ENCODE measurements at places on chromosomes 6 and 20.

- peak; percentile 99 for DNase-seq
Measured at GRCh38 chr6:36347621-36348020, 10.9 kb upstream of the BNIP5 start.

DNA sequence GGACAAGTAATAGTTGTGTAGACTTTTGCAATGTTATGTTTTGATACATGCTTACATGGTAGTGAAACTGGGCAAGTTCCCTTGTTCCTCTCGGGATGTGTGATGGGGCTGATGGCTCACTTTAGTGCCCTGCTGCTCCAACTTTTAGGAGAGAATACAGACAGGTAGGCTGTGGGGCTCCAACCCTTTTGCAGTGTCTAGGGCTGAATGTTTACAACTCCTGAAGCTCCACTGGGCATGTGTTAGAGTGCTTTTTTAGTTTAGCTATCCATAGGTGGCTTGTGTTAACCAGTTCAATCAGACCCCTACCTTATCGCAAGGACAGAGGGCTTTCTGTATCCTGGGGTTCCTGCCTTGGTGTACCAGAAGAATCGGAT is 33.8 kb downstream of the SERPINB6 start:
- DNase-seq, result no peak

DNA sequence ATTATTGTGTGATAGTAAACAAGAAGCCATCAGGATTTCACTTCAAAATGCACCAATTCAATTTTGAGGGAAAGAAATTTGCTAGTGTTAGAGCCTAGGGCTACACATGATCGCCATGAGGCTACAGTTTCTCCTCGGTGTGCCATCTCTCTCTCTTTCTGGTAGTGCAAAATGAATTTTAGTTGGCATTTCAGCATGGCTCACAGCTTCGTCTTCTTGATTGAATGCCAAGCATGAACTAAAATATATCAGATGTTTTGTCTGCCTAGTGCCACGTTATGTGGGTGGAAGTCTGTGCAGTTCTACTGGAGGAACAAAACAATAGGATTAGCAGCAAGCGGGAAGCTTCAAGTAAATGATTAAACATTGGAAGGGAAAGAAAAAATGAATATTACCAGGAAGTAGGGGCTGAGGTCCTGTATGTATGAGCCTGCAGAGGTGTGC is 6.8 kb upstream of the MRAP2 start:
- DNase-seq, result no peak

DNA sequence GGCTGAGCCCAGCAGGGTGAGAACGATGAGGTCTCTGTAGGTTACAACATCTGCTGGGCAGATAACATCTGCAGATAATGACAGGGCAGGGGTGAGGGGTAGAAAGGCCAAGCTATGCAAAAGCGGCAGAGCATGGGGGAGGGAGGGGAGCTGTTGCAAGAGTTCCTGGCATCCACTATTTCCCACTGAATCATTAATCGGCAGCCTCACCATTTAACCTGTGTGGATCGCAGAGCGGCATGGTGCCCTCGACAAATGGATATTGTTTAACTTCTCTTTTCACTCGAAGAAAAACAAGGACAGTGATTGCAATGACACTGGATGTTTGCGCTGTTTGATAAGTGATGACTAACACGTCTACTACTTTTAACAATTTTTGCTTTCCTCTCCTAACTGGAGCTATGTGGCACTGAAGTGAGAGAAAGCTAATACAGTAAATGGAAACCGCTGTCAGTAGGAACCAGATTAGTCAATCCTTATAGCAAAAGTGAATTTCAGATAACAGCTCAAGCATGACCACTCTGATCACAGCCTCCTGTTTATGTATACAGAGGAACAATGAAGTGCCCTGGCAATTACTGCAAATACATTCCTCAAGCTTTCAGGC is 381.5 kb downstream of the TFAP2A start:
- DNase-seq, result no peak

- no peak for DNase-seq
Measured at GRCh38 chr6:118506071-118506638, 41.9 kb upstream of the PLN start.

DNA sequence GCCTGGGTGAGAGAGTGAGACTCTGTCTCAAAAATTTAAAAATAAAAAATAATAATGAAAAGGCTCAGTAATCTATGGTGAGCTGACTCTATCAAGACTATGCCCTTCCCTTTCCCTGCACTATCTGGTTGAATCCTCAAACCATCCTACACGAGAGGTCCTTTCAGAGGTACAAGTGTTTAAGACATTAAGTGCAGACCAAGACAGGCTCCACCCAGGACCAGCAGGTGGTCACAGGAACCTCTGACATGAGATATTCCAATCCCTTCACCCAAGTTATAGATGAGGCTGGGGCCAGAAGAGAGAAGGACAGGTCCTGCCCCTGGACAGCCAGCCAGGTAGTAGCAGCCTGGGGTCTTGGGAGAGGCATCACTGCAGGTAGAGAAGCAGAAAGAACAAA is 182.6 kb downstream of the NFATC2 start:
- no peak for DNase-seq

- no peak for DNase-seq
Measured at GRCh38 chr6:40473026-40473425, 114.1 kb downstream of the LRFN2 start.

DNA sequence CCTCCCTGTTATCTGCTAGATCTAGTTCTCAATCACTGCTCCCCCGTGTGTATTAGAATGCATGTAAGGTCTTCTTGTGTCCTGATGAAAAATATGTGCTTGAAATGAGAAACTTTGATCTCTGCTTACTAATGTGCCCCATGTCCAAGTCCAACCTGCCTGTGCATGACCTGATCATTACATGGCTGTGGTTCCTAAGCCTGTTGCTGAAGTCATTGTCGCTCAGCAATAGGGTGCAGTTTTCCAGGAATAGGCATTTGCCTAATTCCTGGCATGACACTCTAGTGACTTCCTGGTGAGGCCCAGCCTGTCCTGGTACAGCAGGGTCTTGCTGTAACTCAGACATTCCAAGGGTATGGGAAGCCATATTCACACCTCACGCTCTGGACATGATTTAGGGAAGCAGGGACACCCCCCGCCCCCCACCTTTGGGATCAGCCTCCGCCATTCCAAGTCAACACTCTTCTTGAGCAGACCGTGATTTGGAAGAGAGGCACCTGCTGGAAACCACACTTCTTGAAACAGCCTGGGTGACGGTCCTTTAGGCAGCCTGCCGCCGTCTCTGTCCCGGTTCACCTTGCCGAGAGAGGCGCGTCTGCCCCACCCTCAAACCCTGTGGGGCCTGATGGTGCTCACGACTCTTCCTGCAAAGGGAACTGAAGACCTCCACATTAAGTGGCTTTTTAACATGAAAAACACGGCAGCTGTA is 73.4 kb downstream of the PTPN1 start:
- DNase-seq, result no peak

- no peak for DNase-seq
Measured at GRCh38 chr20:47143657-47144056, 212.8 kb downstream of the ZMYND8 start.

DNA sequence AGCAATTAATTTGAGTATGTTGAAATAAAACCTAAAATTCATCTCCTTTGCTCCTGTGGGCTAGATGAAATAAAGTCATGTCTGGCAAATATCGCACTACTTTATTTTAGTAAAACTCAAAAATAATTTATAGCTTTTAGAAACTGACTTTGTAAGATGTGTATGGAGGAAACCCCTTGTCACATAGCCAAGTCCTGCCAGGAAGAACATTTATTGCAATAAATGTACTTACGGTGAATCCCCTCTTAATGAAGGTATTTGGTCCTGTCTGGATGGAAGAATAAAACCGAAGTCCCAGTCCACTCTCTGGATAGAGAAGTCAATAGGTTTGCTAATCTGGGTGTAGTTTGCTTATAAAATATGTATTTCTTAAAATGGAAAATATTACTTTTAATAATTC is 1226.8 kb upstream of the MAP3K7 start:
- no peak for DNase-seq

- DNase-seq, result no peak
Measured at GRCh38 chr6:165605901-165606739, 56.9 kb downstream of the PDE10A start.

- no peak for DNase-seq
Measured at GRCh38 chr6:42762426-42762859, 16.5 kb upstream of the TBCC start.

GRCh38 chr20:17679941-17680835 is 1.9 kb downstream of the RRBP1 start:
- DNase-seq, result peak; percentile 41

DNA sequence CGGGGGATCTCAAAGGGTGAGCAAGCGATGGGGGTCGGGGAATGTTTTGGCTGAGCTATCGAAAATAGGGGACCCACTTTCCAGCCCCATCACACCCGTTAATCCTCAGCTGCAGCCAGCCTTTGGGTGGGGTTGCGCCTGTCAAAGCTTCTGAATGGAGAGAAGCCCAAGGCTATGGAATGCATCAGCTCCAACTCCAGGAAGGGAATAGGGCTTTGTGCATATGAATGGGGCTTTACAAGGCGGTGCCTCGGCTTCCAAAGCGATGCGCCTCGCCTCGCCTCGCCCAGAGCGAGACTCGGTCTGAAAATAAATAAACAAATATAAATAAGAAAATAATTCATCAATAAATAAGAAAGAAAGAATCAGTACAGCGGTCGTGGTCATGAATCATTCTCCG is 751.4 kb upstream of the DEFB115 start:
- DNase-seq, result no peak

DNA sequence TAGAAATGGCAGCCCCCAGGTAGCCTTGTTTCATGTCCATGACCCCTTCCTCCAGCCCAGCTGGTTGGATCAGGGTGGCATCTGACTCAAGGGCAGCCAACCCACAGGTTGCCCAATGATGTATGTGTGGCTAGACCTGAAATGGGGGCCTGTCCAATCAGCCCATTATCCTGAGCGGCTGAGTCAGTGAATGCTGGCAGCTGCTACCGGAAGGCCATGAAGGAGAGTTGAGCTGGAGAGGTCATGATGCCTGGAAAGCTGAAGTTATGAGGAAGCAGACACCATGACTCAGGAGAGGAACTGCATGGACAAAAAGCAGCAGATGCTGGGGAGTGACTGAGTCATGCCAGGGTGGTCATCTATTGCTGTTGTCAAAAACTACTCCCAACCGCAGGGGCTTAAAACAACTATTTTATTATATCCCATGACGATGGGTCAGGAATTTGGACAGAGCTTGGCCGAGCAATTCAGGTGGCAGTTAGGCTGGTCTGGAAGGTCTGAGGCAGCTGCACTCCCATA is 67.3 kb downstream of the MDGA1 start:
- no peak for DNase-seq

GRCh38 chr6:154653385-154653784 is 79.8 kb upstream of the SCAF8 start:
- DNase-seq, result no peak

- no peak for DNase-seq
Measured at GRCh38 chr6:15073883-15074465, 171.9 kb upstream of the JARID2 start.

DNA sequence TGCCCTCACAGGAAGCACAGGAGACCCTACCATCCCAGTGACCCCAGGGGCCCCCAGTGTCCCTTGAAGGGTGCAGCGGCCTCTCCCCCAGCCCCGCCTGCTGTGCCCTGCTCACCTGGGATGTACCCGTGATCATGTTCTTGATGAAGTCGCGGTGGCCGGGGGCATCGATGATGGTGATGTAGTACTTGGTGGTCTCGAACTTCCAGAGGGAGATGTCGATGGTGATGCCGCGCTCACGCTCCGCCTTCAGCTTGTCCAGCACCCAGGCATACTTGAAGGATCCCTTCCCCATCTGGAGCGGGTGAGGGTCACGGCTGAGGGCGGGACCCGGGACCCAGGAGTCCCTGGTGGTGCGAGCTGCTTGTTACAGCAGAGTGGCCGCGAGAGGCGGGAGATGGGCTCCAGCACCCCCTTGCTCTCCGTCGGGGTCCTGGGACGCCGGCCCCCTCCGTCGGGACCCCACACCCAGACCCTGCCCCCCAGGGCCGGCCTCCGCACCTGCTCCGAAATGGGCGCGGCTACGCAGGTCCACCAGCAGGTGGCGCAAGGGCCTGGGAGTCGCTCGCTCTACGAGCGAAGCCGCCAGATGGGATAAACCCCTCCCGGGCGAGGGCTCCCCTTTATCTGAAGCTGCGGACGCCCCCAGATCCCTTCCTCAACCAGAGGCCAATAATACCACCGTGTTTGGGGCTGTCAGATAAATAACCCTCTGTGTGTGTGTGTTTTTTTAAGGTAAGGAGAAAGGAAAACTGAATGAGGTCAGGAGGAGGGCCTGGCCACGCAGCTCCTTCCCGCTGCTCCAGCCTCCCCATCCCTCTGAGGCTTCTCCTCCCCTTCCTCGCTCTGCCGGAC is 2.9 kb downstream of the EEF1A2 start:
- DNase-seq, result peak; percentile 57

All from hematopoietic multipotent progenitor cell treated with erythropoietin and hydrocortisone succinate and interleukin-3 and kit ligand, for 8 days (in vitro differentiated cells).